ENCODE measurements at places on chromosomes 7 and 10. TPM values are rescaled to one million over a fixed set of nuclear protein-coding genes. Genes with fewer than 3 reads are reported as not detected.

DNA sequence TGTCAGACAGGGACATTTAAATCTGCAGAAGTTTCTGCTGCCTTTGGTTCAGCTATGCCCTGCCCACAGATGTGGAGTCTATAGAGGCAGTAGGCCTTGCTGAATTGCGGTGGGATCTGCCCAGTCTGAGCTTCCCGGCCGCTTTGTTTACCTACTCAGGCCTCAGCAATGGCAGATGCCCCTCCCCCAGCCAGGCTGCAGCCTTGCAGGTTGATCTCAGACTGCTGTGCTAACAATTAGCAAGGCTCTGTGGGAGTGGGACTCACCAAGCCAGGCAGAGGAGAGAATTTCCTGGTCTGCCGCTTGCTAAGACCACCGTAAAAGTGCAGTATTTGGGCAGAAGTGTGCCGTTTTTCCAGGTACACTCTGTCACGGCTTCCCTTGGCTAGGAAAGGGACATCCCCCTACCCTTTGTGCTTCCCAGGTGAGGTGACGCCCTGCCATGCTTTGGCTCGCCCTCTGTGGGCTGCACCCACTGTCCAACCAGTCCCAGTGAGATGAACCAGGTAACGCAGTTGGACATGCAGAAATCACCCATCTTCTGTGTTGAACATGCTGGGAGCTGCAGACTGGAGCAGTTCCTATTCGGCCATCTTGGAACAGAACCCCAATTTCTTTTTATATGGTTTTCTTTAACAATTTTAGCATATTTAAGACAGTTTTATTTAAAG lies 28.4 kb upstream of the VWDE start:
- no peak for DNase-seq

GRCh38 chr10:74194545-74194944 lies 43.5 kb downstream of the ADK start:
- DNase-seq: no peak

DNA sequence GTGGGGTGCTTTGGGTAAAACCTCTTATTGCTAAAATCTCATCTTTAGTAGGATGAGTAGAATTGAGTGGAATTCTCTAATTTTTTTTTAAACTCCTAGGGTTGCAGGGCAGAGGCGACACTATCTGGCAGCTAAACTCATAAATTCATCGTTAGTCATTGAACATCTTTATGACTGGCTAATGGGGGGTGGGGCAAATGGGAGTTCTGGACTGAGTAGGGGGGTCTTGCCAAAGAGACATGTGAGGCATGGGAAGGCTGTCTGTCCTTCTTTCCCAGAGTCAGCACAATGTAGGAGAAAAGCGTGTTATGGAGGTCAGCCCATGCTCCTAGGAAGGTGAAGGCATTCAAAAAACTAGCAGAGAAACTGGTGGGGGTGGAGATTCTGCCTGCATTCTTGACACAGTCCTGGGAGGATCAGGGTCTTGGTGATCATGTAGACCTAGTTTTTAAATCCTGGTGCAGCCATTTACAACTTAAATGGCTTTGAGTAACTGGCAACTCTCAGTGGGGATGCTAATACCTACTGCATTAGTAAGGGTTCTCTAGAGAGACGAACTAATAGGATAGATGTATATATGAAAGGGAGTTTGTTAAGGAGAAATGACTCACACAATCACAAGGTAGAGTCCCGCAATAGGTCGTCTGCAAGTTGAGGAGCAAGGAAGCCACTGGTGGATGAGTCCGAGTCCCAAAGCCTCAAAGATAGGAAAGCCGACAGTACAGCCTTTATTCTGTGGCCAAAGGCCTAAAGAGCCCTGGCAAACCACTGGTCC lies 47.7 kb downstream of the EMX2 start:
- DNase-seq: no peak

- DNase-seq: no peak
These were observed 28.6 kb upstream of the RHBDD2 start for GRCh38 chr7:75850235-75850634.

ARMS2 gene
- not detected for total RNA-seq

NPY4R gene
- total RNA-seq: 11.2 TPM

GRCh38 chr7:80047856-80048459 lies 86.7 kb upstream of the GNAI1 start:
- DNase-seq: no peak

All from mucosa of descending colon (tissue), 3 donors.